ENCODE measurements at places on chromosomes 11 and 22.

- DNase-seq: no peak
Measured at GRCh38 chr11:130578738-130579368, 130.4 kb downstream of the ADAMTS15 start.

GRCh38 chr11:8315954-8316353, 52.3 kb upstream of the LMO1 start:
- no peak for DNase-seq

DNA sequence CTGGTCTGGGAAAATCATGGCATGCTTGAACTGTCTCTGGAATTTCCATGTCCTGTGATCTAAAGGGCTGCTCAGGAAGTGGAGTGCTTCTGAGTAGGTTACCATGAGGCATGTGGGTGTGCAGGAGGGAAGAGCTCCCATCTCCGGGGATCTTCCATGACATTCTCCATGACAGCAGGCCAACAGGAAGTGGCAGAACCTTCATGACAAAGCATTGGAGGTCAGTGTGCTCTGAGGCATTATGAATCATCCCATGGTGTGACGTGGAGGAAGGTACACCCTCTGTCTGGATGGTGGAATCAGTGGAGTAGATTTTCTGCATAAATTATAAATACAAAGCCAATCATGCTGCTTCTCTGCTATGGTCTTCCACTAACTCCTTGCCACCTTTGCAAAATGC, 139.6 kb upstream of the E2F8 start:
- peak; percentile 97 for DNase-seq

- DNase-seq: no peak
Measured at GRCh38 chr11:133215596-133216230, 316.6 kb downstream of the OPCML start.

GRCh38 chr22:24002851-24003250, 2.4 kb downstream of the GSTT4 start:
- no peak for DNase-seq

GRCh38 chr11:128609785-128610184, 22.4 kb upstream of the ETS1 start:
- DNase-seq: no peak

DNA sequence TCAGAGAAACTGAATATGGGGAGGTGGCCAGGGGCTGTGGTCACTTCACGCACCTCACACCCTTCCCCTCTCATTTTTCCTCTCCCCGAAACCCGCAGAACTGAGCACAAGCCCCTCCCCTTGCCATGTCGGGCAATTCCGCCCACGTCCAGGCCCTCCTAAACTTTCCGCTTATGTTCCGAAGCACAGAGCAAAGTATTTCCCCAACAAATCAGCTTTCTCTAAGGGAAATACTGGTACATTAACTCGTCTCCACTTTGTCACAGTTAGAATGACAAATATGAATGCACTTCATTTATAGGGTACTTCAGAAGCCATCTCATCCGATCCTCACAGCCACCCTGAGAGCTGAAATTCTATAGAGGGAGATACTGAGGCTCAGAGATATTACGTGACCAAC, 94.7 kb upstream of the TMEM45B start:
- no peak for DNase-seq

DNA sequence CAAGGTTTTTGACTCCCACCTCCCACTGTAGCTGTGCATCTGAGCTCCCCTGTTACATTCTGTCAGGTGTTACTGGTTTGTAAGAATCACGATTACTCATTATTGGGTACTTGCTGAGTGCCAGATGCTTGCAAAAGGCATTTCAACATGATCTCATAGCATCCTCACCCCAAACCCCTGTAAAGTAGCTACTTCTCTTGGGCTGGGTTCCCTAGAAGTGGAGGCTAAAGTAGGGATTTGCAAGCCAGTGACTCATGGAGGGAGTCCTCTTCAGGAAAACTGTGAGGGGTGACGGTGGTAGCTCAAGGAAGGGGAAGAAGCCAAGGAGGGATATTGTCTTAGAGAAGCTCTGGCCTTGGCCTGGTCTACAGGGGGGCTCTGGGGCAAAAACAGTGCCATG, 78.6 kb downstream of the TIMP3 start:
- DNase-seq: no peak

- no peak for DNase-seq
Measured at GRCh38 chr11:64157631-64158394, 8.1 kb downstream of the MACROD1 start.

DNA sequence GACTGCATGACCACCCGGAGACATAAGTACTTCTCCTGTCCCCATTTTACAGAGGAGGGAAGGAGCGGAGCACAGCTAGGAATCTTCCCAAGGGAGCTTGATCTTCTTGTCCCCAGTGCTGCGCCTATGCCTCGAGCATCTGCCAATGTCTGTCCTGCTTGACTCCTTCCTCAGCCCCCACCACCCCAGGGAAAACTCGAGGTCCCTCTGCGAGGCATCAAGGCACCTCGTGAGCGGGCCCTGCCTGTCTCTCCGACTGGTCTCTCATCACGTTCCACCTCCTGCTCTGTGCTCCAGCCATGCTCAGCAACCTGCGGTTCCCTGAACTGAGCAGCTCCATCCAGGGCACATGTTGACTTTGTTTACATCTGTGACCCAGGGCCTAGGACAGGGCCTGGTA, 2.5 kb downstream of the NCF4 start:
- DNase-seq: no peak

Data from HT1080 (cell line).